Tongue (tissue), 3 donors: ENCODE measurements at places on chromosomes 2 and 18. TPM values are rescaled to one million over a fixed set of nuclear protein-coding genes. Genes with fewer than 3 reads are reported as not detected.

IL18R1 gene
- total RNA-seq: 4.5 TPM

PRKCE gene
- 15.7 TPM for total RNA-seq

ING5 gene
- 26.4 TPM for total RNA-seq

UGP2 gene
- total RNA-seq: 545 TPM

IGFBP2 gene
- 336 TPM for total RNA-seq

TRIM43 gene
- total RNA-seq: not detected

ANKRD30B gene
- total RNA-seq: not detected

ARHGEF4 gene
- 48.5 TPM for total RNA-seq

MC5R gene
- not detected for total RNA-seq

SPATA3 gene
- not detected for total RNA-seq

C2orf92 gene
- 8.5 TPM for total RNA-seq

RAX gene
- total RNA-seq: not detected

AKAIN1 gene
- total RNA-seq: not detected

COL3A1 gene
- 6,407 TPM for total RNA-seq

AAK1 gene
- total RNA-seq: 30.2 TPM

COLEC12 gene
- total RNA-seq: 60.4 TPM

TMEM247 gene
- not detected for total RNA-seq

GBX2 gene
- total RNA-seq: not detected

LIMS1 gene
- total RNA-seq: 79.4 TPM

DTNA gene
- 105 TPM for total RNA-seq

SERPINB11 gene
- total RNA-seq: 1.0 TPM

IHH gene
- total RNA-seq: not detected

DSC2 gene
- 54.9 TPM for total RNA-seq

MAPK4 gene
- 5.2 TPM for total RNA-seq

UGT1A8 gene
- total RNA-seq: 0.31 TPM

IL36A gene
- total RNA-seq: 0.72 TPM

ACADL gene
- 8.6 TPM for total RNA-seq

CYRIA gene
- total RNA-seq: 10.9 TPM

NT5DC4 gene
- total RNA-seq: 0.21 TPM

SCYGR3 gene
- not detected for total RNA-seq

FTCDNL1 gene
- 6.7 TPM for total RNA-seq

C2orf80 gene
- total RNA-seq: not detected

KLHL14 gene
- total RNA-seq: 1.3 TPM
